Cortex of kidney (tissue), 1 donor: ENCODE measurements at places on chromosomes 16 and 17.

GRCh38 chr16:53323924-53324323, 110.3 kb upstream of the RBL2 start:
- DNase-seq: no peak

GRCh38 chr17:68035131-68035522, 408 bp upstream of the KPNA2 start:
- DNase-seq: no peak

GRCh38 chr17:34503528-34504195, 75.7 kb upstream of the TMEM132E start:
- no peak for DNase-seq

DNA sequence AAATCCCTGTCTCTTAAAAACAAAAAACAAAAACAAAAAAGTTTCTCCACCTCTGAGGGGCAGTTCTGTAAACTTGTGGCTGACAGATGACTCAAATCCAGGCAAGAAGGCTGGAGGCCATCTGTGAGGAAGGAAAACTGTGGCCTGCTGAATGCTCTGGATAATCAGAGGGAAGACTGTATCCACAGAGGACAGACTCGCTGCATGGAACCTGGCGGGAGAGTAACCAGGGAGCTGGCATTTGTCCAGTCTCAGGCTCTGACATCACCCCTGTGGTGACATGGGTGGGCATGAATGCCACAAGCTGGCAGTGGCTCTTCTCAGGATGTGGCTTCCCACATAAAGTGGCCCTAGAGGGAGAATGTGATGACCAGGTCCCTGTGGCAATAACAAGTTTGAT, 2.8 kb upstream of the KSR1 start:
- DNase-seq: no peak

DNA sequence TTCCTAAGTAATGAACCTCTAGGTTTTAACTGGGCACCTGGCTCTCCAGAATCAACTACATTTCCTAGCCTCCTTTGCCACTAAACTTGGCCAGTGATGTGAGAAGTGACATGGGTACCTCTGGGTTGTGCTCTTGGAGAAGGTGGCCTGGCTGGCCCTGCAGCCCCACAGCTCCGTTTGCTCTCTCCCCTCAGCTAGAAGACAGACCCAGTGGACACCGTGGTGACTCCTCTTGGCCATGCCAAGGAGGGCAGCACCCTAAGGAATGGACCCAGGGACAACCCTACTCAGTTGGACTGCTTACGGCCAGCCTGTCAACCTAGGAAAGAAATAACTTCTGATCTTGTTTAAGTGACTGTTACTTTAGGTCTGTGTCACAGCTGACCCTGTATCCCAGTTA, 151.4 kb downstream of the TMEM132E start:
- DNase-seq: no peak

GRCh38 chr17:17815062-17815406, 21.8 kb downstream of the SREBF1 start:
- no peak for DNase-seq

- DNase-seq: no peak
Observed at GRCh38 chr16:14347706-14348105, 276.6 kb downstream of the MRTFB start.

GRCh38 chr16:3472878-3473595, 22.3 kb downstream of the C16orf90 start:
- no peak for DNase-seq

- no peak for DNase-seq
Observed at GRCh38 chr17:18319604-18320256, 4.6 kb downstream of the SMCR8 start.

- DNase-seq: no peak
Observed at GRCh38 chr17:65225061-65225460, 87.9 kb downstream of the RGS9 start.

DNA sequence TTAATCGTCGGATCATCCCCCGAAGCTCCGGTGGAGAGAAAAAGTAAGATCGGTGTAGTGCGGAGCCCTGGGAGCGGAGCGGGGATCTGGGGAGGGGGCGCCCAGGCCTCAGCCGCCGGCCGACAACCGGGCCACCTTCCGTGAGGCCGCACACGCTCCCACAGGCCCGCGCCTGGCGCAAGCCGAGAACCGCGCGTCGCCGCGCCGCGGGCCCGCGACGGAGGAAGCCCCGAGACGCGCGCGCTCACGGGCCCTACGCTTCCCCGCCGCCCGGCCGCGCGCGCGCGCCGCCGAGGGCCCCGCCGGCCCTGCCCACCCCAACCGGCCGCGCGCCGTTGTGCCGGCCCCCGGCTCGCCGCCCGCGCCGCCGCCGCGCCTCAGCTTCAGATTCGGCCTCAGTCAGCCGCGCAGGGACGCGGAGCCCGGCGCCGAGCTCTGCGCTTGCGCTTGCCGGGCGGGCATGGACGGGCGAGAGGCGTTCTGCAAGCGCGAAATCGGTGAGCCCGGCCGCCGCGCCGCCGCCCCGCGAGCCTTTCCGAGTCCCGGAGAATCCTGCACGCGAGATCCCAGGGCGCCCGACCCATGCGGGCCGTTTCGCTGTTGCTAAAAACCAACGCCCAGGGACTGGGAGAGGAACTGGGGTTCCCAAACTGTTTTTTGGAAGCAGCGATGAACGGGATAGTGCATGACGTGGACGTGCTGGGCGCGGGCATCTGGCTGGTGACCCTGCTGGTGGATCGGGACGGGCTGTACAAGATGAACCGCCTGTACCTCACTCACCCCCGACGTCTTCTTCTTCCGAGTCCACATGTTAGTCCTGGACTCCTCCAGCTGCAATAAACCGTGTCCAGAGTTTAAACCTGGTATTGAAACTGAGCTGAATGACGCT, 28.0 kb upstream of the LRRC37A start:
- DNase-seq: no peak

- DNase-seq: no peak
Observed at GRCh38 chr17:39171933-39172332, 6.0 kb upstream of the ARL5C start.

DNA sequence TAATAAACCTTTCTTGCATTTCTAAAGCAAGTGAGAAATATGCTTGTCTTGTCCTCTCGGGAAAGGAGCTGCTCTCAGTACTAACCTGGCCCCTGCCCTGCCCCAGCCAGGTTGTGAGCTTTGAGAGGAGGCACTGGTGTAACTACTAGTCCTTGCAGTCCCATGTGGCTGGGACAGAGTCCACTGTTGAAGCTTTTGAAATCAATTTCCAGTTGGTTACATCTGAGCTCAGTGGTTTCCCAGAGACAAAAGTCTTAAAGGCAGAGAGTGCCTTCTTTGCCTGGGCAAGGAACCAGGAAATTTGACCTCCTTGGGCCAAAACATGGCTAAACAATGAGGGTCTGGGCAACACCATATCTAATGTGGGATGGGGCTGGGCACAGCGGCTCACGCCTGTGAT, 48.7 kb downstream of the GSG1L start:
- DNase-seq: no peak

DNA sequence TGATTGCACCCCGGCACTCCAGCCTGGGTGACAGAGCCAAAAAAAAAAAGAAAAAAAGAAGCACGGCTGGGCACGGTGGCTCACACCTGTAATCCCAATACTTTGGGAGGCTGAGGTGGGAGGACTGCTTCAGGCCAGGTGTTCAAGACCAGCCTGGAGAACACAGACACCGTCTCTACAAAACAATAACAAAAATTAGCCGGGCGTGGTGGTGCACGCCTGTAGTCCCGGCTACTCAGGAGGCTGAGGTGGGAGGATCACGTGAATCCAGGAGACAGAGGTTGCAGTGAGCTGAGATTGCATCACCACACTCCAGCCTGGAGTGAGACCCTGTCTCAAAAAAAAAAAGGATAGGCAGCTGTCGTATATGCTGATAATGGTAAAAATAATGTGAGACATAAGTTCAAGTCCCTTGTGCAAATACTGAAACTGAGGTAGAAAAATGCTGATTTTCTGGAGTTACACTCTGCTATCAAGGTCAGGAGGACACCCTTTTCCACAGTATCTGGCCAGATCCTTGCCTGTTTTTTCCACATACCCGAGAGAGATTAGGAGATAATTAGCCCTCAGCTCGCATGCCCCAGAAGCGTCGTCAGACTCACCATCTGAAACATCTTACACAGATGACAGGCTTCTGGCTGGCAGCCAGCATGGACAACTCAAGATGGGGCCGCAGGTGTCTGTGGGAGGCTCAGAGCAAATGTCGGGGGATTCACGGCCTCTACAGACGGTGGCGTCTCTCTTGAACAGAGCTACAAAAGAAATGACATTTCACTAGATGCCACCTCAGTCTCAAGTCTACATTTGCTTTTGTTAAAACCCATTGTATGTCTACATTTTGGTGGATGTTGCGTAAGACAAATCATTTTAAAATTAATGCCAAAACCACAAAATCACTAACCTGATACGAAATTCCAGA, 36.8 kb downstream of the WDR45B start:
- DNase-seq: no peak

DNA sequence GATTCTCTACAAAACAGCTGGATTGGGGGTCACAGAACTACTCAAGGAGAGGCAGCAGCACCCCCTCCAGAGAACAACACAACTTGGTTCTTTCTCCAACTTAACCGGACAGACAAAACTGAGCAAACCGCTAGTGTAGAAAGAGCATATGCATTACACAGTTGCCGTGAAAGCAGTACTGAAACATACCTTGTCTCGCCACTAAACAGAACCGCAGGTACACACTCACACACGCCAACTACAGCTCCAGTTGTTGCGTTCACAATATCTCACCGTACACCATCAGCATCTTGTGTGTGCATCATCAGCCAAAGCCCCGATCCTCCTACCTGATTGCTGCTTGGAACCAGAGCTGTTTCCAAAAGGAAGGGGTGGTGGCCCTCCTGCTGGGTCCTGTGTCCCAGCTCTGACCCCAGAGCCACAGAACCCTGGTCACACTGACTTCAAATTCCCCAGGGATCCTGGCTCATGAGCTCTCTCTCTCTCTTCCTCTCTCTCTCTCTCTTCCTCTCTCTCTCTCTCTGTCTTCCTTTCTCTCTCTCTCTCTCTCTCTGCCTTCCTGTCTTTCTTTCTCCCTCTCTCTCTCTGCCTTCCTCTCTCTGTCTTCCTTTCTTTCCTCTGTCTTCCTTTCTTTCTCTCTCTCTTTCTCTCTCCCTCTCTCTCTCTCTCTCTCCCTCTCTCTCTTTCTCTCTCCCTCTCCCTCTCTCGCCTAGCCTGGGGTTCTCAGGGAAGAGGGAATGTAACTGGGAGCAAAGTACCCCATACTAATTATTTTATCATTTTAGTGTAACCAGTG, 8.4 kb downstream of the PIMREG start:
- no peak for DNase-seq

- DNase-seq: no peak
Observed at GRCh38 chr17:7523033-7523432, 25.8 kb upstream of the TNFSF12 start.

GRCh38 chr17:74831444-74832146, 28.1 kb downstream of the GRIN2C start:
- DNase-seq: no peak

DNA sequence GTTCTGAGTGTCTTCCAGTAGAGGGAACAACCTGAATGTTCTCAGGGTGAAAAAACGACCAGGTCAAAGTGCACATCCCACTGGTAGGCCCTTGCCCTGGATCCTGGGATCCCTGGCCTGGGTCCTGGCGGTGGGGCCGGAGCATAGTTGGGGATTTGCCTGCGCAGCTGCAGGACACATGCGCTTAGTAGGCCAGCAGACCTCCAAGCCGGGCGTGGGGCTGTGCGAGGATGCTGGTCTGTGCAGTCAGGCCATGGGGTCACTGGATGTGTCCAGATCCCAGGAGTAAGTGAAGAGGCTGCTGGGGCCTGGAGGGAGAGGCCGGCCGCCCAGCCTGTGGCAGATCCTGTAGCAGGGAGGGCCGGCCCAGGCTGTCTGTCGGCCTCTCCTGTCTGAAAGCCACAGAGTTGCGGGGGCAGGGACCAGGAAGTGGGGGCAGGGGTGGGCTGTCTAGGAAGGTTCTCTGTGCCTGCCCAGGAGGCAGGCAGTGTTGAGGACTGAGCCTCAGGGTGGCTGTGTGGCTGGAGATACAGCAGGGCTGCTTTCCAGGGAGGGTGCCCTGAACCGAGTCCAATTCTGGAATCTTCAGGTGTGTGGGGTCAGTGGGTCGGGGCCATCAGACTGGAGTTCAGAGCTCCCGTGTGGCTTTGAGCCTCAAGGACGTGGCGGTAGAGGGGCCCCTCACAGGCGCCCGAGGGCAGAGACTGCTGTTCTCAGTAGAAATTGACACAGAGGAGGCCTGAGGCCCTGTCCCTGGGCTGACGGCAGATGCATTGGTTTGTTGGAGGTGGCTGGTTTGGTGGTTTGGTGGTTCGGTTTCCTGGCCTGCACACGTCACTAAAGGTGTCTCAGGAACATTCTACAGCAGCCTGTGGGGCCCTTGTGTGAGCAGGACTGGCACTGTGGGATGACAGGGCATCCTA, 17.2 kb upstream of the NUDT16L1 start:
- DNase-seq: no peak

DNA sequence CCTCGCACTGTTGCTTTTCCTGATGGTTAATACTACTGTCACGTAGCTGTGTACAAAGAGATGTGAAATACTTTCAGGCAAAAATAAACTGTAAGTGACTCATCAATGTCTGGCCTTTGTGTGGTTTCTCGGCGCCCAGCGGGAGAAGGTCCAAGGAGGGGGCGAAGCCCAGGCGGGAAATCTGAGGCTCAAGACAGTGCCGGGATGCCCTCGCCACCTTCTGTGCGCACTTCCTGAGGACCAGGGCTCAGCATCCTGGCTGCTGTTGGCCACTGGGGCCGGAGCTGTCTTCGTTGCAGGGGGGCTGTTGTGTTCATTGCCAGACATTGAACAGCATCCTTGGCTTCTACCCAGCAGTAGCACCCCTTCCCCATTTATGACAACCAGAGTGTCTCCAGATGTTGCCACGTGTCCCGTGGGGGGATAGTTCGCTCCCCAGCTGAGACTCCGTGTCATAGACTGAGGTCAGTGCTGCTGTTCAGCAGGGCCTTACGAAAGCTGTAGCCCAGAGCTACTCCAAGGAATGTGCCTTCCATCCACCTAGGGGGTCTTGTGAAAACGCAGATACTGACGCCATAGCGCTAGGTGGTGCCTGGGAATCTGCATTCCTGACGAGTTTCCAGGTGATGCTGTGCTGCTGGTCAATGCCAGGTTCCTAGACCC, 67.3 kb upstream of the PLCG2 start:
- DNase-seq: no peak

DNA sequence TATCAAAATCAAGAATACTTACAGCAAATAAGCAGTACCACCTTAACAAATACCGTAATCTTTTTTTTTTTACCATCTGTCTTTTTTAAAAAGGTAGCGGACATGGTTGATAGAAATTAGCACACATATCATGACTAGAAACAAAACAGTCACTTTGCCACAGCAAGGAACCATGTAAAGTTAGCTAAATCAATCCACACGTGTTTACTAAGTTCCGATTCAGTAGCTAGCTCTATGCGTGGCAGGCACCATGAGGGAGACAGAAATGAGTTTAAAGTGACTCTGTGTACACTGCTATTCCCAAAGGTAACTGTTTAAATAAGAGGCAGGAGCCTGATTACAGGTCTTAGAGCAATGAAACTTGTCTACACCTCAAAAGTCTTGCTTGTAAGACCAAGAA, 108.6 kb downstream of the XYLT1 start:
- no peak for DNase-seq

GRCh38 chr16:27314161-27314723, 468 bp downstream of the IL4R start:
- no peak for DNase-seq
